RPMI7951 (cell line): ENCODE measurements at places on chromosomes 16 and 17.

DNA sequence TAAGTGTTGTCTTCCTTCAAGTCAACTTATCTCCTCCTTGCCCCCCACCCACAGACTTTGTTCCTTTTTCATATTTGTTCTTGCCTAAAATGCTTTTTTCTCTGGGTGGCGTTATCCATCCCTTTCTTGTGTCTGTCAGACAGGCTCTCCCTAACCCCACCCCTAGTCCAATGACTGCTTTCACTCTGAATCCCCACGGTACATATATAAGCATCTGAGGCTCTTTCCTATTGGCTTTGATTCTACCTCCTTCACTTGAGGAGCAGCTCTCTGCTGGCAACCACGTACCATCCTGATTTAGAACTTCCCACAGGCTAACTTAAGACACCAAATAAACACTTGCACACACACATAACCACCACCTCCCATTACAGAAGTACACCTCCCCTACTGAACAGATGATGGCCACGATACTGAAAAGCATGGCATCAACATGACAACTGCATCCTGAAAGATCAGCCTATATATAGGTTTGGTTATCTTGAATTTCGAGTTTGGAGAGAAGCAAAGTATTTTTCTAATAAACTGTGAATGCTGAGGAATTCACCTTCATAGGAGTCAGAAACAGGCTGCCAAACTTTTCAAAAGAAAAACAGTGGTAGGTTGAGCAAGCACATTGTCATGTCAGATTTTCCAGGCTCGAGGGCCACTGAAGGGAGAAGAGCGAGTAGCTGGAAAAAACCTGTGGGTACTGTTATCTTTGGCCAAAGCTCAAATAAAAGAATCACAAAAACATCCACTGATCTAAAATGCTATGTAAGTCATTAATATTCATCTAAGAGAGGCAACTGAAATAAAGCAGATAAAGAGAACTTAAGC lies 24.3 kb downstream of the STAT3 start:
- peak; percentile 11 for DNase-seq

GRCh38 chr16:8853150-8853549 lies 15.7 kb downstream of the CARHSP1 start:
- DNase-seq = no peak

DNA sequence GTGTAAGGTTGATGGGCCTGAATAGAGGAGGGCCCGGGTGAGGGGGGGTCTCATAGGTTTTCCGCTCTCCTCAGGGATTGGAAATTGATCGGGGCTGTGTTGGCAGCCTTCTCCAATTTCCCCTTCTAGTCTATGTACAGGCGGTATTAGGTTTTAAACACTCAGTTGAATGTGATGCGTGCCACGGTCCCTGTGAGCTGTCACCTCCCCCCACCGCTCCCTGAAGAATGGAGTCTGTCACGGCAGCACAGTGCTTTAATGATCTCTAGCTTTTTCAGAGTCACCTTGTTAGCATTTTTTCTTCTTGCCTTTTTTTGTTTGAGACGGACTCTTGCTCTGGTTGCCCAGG lies 800 bp downstream of the COX4I1 start:
- peak; percentile 41 for DNase-seq

DNA sequence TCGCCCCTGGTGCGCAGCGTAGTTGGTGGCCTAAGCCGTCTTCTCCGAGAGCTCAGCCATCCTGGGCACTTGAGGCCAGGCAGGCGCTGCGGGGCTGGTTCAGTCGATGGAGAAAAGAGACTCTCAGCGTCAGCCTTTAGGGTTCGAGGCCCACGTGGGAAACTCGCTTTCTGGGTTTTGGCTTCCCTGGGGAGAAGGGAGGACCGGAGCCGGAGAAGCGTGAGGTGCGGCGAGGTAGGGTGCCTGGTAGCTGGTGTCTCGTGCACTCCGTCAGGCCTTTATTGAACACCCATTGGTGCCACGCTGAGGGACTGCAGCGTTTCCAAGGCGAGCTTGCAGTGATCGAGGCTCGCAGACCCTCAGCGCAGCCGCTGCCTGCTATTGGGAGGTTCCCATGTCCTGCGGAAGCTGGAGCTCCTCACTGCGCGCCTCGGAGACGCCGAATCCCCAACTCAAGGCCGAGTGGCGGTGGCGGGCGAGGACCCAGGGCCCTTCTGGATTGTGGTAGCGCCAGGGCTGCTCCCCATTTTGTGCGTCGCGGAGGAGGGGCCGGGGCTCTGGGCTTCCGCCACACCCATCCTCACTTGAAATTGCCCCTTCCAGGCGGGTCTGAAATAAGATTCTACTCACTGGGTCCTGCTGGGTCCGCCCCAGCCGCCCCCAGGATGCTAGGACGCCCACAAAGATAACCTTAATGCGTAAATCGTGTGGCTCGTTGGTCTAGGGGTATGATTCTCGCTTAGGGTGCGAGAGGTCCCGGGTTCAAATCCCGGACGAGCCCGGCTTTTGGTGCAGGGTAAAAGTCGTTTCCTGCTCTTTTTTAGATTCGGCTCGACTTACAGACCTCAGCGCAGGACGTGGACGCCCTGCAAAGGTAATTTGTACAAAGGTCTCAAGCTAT lies 1.2 kb downstream of the OR1F1 start:
- peak; percentile 60 for DNase-seq

- DNase-seq = no peak
Observed at GRCh38 chr17:54861471-54861983, 39.1 kb upstream of the TOM1L1 start.
